A549 treated with DMSO at 1 μM for 4 hours (cell line): ENCODE measurements at places on chromosomes 1 and 21. TPM values are rescaled to one million over a fixed set of nuclear protein-coding genes. Genes with fewer than 3 reads are reported as not detected.

Gene ASAP3
- total RNA-seq = 2.5 to 3.6 TPM (median 3.1 TPM) in 5 replicates

Gene ADGRB2
- total RNA-seq = 5.7 to 7.7 TPM (median 7.4 TPM) in 5 replicates

Gene C1orf87
- total RNA-seq = not detected in 5 replicates

Gene DOP1B
- 3.5 to 5.9 TPM (median 5.3 TPM) in 5 replicates for total RNA-seq

Gene CNIH3
- total RNA-seq = 0.51 to 0.86 TPM (median 0.62 TPM) in 5 replicates

Gene CREB3L4
- 8.7 to 11.8 TPM (median 10.7 TPM) in 5 replicates for total RNA-seq

Gene GPATCH2
- 7.5 to 10.3 TPM (median 9.3 TPM) in 5 replicates for total RNA-seq
